GM19239 (cell line): ENCODE measurements at places on chromosomes 7 and 10.

GRCh38 chr10:64039198-64039597, 518.0 kb downstream of the REEP3 start:
- DNase-seq = no peak

- DNase-seq = no peak
Observed at GRCh38 chr10:79319115-79319771, 28.0 kb upstream of the PPIF start.

GRCh38 chr7:8249121-8249520, 12.8 kb downstream of the ICA1 start:
- DNase-seq = no peak

- DNase-seq = peak; percentile 56
Observed at GRCh38 chr7:128425850-128426249, 16.1 kb upstream of the IMPDH1 start.

- DNase-seq = no peak
Observed at GRCh38 chr7:2922866-2923265, 78.8 kb upstream of the GNA12 start.

- DNase-seq = no peak
Observed at GRCh38 chr10:3527869-3528268, 257.1 kb downstream of the KLF6 start.

DNA sequence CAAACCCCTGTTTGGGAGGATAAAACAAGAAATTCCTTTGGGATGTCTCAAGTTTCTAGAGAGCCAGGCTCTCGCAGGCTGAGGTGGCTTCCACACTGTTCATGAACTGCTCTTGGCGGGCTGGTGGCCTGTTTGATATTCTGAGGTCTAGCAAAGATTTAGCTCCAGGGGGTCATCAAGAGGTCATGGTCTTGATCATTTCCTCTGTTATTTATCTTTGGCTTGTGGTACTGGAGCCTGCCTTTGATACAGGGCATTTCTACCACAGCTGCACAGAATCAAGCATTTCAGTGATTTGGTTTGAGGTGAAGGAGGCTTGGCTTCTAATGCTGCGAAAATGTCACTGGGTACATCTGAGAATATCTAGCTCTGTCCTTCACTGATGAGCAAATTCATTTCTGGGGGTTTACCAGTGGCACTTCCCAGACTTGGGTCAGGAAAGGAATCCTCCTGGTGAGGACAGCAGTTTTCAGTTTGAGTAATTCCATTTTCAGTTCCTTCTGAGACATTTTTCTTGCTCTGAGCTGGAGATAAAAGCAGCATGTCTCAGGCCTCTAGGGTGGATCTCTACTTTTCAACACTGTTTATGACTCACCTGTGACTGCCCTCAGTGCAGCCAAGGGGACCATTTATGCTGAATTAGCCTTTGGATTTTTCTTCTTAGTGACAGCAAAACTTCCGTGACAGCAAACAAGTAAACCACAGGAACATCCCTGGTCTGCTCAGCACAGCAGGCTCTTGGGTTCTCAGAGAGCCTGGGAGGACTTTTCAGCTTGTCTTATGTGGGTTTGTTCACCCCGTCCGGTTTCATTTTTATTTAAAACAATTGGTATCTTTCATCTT, 312.0 kb downstream of the RNLS start:
- DNase-seq = peak; percentile 33

DNA sequence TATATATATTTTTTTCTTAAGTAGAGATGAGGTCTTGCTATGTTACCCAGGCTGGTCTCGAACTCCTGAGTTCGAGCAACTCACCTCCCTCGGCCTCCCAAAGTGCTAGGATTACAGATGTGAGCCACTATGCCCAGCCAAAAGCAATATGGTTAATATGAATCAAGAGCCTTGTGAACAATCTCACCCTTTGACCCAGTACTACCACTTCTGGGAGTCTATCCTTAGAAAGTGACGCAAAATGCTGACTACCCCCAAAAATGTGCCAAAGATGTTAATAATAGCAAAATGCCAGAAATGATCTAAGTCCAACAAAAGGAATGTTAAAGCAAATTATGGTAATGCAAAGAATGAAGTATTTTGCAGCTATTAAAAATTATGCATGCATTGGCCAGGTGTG, 44.3 kb downstream of the HOXA1 start:
- DNase-seq = no peak

GRCh38 chr10:123682477-123682876, 16.3 kb downstream of the GPR26 start:
- no peak for DNase-seq

DNA sequence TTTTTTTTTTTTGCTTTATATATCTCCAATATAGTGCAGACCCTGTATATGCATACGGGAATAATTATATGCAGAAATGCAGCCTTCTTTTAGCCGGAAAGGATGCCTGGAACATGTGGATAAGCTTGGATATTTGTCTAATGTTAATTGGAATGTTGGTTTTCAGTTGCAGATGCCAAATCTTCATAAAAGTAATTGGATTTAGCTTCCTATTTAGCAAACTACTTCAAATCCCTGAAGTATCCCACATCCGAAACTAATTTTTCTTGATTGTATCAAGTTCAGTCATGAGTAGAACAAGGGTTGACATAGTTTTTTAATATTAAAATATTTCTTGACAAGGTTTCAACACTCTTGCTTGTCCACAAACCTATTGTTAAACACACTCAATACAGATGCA, 281.7 kb downstream of the BBS9 start:
- DNase-seq = no peak

DNA sequence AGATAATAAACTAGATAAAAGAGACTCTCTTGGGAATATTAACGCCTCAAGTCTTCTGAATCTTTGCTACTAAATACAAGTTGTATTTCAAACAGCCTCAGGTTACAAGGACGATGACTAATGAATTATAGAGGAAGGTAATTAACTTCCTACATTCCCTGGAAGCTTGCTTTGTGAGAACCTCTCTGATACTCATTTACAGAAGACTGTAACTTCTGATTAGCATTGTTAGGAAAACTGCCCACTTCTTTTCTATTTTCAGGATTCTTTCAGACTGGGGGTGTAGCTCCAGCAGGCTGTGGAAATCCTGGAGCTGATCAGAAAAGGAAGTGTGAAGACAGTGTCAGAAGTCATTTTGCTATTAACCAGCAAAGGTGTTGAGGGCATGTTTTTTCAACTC, 316.7 kb upstream of the NPSR1 start:
- DNase-seq = no peak

DNA sequence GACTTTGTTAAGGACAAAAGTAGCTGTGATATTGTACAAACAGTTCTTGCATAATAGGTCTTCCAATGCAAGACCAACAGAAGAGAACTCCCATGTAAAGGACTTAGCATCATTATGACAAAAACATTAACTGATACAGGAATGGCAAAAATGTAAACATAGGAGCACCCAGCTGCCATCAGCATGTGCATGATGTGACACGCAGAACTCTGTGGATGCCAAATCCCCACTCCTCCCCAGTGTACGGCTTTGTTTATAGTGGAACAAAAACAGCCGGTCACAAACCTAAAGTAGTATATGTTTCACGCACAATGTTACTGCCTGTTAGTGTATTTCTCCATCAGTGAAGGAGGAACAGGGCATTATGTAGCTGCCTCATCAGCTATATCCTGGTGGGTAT, 316.0 kb upstream of the AOAH start:
- no peak for DNase-seq

GRCh38 chr10:73817826-73818225, 6.4 kb upstream of the NDST2 start:
- no peak for DNase-seq

DNA sequence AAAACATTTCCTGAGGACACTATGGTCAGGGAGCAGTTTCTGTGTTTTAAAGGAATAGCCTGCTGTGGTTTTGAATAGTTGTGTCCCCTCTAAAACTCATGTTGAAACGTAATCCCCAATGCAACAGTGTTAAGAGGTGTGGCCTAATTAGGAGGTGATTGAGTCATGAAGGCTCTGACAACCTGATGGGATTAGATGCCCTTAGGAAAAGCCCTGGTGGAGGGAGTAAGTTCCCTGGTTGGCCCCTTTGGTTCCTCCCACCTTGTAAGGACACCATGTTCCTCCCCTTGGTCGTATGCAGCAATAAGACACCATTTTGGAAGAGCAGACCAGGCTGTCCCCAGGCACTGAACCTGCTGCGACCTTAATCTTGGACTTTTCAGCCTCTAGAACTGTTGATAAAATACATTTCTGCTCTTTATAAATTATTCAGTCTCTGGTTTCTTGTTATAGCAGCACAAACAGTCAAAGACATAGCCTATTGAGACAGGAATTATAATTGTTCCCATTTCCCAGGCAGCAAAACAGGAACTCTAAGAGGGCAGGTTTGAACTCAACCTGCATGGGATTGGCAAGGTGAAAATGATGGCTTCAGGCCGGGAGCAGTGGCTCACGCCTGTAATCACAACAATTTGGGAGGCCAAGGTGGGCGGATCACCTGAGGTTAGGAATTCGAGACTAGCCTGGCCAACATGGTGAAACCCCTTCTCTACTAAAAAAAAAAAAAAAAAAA, 20.5 kb upstream of the TNS3 start:
- DNase-seq = no peak

- DNase-seq = no peak
Observed at GRCh38 chr7:106824458-106824857, 40.6 kb upstream of the PIK3CG start.
